ENCODE measurements at places on chromosomes 11 and 22.

DNA sequence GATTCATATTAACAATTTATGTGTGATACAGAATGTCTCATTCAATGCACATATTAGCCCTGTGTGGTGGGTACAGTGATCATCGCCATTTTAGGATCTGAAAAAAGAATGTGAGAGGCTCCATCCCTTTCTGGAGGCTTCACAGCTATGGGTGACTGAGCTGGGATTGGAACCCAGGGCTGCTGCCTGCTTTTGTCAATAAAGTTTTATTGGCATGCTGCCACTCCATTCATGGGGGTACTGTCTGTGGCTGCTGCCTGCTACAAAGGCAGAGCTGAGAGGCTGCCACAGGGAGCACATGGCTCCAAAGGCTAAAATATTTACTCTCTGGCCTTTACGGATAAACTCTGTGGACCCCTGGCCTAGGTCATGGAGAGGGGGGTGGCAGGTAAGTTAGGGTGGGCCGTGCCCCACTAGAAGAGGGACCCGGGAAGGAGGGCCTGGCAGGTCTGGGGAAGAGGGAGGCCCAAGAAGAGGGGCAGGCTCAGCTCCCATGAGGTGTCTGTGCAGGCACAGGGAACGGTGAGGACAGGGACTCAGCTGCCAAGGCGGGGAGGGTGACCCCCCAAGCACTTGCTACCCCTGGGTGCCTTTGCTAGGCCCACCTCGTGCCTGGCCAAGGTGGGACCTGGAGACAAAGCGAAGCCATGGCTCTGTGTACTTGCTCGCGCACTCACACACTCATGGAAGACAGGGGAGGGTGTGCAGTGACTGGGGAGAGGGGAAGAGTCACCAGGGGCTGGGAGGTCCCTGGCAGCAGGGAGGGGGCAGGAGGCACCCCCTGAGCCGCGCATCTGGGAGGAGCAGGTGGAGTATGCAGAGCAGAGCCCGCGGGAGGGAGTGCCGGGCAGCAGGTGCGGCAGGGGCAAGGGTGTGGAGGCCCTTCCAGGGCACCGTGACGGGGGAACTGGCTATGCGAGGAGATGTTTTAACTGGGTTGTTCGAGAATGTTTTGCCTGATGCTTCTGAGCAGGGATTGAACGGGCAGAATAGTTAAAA lies 335.3 kb downstream of the CTTN start:
- DNase-seq = no peak

GRCh38 chr11:78660471-78660870 lies 85.8 kb upstream of the NARS2 start:
- no peak for DNase-seq

DNA sequence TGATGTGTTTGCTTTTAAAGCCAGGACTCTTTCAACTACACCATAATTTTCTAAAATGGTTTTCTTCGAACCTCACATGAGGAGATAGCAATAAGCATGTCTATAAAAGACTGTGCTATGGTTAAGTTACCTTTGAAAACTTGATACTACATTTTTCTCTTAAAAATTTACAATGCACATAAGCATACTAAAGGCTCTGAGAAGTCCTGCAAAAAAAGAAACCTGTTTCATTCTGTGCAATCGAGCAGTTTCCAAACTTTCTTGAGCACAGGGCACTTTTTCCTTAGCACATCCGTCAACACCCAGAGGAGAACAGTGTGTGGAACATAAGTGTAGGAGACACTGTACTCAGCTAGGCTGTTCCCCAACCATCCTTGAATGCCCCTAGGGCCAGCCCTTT lies 144.1 kb upstream of the ARHGAP20 start:
- no peak for DNase-seq

DNA sequence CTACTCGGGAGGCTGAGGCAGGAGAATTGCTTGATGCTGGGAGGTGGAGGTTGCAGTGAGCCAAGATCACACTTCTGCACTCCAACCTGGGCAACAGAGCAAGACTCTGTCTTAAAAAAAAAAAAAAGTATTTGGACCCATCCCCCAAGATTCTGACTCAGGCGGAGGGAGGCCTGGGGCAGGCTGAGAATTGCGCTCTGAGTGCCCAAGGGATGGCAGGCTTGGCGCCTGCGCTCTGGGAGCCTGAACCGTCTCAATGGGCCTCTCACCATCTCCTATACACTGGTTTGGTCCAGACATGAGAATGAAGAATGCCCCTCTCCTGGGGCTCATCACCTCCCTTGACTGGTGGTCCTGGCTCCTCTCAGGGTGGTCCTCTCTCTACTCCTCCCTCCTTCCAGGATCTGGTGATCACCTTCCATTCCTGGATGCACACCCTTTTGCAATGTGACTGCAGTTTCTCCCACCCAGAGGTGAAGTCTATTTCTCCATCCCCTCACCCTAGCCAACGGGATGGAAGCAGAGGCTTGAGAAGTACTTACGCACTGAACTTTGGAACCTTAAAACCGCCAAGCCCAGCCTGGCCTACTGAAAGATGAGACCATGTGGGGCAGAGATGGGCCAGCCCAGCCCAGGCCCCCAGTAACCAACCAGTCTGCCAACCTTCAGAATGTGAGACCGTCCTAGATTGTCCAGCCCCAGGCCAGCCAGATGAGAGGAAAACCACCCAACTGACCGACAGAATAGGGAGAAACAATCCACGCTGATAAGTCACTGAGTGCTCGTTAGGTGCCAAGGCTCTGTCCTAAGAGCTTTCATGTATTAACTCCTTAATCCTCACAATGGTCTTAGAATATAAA lies 4.9 kb downstream of the POLR3H start:
- DNase-seq = no peak

DNA sequence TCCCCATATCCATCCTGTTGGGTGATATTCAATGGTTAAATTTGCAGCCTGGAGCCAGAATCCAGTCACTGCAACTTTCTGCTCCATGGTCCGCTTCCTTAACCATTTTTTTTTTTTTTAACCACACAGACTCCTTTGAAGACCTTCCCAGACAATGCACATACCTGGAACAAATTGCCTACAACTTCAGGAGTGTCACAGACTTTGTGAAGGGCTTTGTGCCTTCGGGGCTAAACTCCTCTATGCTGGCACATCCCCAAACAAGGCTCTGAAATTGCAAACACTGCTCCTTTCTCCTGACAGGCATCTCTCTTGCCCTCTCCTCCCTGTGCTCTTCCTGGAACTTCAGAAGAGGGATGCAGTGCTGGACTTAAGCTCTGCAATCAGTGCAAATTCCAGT lies 40.6 kb downstream of the TENM4 start:
- DNase-seq = no peak

- DNase-seq = no peak
Observed at GRCh38 chr11:126464796-126465195, 109.3 kb downstream of the ST3GAL4 start.

GRCh38 chr11:130601141-130601540 lies 152.7 kb downstream of the ADAMTS15 start:
- no peak for DNase-seq

- DNase-seq = no peak
Observed at GRCh38 chr11:35045236-35045820, 93.6 kb upstream of the CD44 start.

GRCh38 chr11:33935461-33936456 lies 43.9 kb upstream of the LMO2 start:
- no peak for DNase-seq

GRCh38 chr11:61011229-61011870 lies 39.9 kb downstream of the CD6 start:
- no peak for DNase-seq

- no peak for DNase-seq
Observed at GRCh38 chr11:64233913-64234586, at the start of gene VEGFB. Gene VEGFB, plus strand, starts transcription at chr11:64234584. Its CDS starts 250 bp downstream, at chr11:64234834.

- DNase-seq = no peak
Observed at GRCh38 chr11:16611926-16612565, 126.4 kb upstream of the C11orf58 start.

- DNase-seq = no peak
Observed at GRCh38 chr11:77111277-77111676, 8.6 kb downstream of the OMP start.

DNA sequence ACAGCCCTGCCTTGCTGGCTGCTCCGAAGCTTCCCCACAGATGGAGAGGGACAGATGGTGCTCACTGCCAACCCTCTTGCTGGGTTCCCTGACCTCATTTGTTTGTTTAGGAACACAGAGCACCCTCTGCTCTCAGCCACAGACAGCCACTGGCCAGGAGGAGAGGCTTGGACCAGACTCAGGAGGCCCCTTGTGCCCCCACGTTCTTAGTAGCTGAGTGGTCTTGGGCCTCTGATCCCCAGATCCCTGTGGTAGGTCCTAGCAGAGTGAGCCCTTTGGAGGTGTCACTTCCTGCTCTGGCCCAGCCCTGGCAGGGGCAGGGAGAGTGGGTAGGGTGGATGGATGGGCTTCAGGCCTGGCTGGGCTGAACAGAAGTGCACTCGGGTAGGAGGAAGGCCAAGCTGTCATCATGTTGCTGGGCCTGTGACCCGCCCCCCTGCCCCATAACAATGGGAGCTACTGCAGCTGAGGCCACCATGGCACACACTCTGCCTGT lies 84.0 kb downstream of the DHCR7 start:
- DNase-seq = no peak

GRCh38 chr22:33757802-33758483 lies 162.3 kb downstream of the LARGE1 start:
- no peak for DNase-seq

GRCh38 chr11:102560555-102561011 lies 30.0 kb upstream of the MMP7 start:
- DNase-seq = no peak

DNA sequence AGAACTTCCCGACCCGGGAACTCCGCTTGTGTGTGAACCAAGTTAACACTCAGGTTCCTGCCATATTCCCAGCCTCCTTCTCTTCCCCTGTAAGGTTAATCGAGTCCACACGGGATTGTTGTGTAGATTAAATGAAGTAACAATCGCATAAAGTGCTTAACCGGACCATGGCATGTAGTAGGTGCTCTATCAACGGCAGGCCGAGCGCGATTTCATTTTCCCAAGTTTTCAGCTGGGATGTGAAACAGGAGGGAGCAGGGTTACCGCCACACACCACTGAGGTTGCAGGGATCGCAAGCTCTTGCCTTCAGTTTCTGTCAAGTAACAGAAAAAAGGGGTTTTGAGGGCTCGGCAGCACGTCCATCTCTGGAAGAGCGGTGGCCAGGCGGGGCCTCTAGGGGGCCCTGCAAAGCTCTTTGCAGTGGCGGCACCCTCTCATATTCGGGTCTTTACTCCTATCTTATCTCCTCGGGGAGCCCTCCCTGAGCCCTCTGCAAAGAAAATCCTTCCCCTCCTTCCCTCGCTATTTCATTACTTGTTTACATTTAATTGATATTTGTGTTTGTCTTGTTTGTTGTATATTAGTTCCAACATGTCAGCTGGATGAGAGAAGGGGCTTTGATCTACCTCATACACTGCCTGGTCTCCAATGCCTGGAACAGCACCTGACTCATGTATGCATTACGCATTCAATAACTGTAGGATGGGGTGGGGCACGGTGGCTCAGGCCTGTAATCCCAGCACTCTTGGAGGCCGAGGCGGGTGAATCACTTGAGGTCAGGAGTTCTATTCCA lies 816 bp upstream of the PLEKHA7 start:
- no peak for DNase-seq

DNA sequence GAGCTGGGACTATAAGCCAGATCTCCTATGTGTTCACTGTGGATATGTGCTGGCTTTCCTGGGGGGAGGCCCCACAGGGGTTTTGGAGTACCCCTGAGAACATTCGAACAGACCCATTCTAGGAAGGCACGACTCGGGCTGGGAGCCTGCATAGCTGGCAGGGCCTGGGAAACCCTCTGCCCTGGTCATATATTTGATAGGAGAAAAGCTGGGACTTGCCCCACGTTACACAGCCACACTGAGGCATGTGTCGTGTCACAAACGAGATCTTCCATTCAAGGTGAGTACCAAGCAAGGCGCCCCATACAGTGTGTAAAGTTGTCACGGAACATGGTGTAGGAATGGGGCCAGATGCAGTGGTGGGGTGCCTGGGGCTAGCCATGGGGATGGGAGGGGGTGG lies 11.2 kb downstream of the MYO7A start:
- no peak for DNase-seq

DNA sequence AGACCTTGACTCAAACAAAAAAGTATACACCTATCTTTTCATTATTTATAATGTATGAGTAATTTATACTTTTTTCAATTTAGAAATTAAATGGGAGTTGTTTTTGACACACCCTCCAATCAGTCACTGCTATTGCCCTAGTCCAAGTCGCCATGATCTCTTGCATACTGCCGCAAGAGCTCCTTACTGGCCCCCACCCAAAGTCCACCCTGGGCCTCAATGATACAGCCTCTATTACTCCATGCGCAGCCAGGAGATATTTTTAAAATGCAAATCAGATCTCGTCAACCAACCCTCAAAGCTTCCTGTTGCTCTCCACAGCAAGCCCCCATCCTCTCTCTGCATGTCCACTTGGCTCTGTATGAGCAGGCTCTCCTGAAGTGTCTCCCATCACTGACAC lies 12.8 kb upstream of the LMO1 start:
- DNase-seq = no peak

DNA sequence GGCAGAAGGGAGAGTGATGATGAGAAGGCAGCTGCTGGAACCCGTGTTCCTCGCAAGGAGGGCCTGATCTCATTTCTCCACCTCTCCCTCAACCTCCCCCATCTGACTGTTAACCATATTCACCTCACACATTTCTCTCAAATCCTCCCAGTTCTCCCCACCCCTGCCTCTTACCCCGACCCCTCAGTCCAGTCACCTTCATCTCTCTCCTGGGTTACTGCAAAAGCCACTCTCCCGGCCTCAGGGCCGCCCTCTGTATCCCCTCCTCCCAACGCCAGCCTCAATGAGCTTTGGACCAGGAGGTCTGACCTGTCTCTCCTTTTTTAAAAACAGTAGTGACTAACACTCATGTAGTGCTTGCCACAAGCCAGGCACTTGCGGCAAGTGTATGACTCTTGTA lies 29.5 kb upstream of the LMO1 start:
- DNase-seq = no peak

- DNase-seq = no peak
Observed at GRCh38 chr11:76901144-76901543, 40.4 kb downstream of the ACER3 start.

DNA sequence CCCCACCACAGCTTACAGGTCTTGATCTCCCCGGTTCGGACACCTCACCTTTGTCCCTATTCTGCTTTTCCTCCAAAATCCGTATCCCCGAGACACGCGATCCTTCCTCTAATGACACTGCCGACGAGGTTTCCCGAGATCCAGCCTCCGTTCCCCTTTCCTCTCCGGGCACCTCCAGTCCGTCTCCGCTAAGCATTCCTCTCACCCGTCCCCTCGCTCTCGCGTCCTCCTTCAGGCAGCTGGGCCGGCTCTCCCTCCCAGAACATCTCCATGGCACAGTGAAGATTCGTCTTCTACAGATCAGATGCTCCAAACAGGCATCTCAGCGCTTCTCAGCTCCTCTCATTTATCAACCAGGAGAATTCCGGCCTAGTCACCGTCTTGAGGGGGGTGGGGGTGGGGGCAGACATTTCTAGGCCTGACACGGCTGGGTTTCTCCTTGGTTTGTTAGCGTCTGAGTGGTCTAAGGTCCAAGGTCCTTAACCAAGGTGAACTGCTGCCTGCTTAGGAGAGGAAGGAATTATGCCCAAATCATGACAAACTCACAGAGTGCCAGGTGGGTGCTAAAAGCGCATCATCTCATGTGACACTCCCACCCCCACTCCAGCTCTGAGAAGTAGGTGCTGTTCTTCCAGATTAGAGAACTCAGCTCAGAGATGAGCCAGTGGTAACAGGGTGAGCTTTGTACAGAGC lies at the start of gene SPTBN2:
Gene SPTBN2 (minus strand): TSS at position 524 of the 693 bp plus-strand sequence. CDS start 7,976 bp downstream, outside the sequence.
- DNase-seq = no peak

All from NCI-H1048 (cell line).